Hematopoietic multipotent progenitor cell treated with erythropoietin and hydrocortisone succinate and interleukin-3 and kit ligand, for 17 days (in vitro differentiated cells): ENCODE measurements at places on chromosomes 11 and 22.

GRCh38 chr11:14106303-14107049 lies 144.0 kb downstream of the SPON1 start:
- DNase-seq, result no peak

GRCh38 chr11:121931748-121932352 lies 184.2 kb downstream of the BLID start:
- no peak for DNase-seq

GRCh38 chr22:27918341-27919221 lies 475 bp downstream of the PITPNB start:
- DNase-seq, result peak; percentile 57

GRCh38 chr11:70556884-70557741 lies 158.8 kb downstream of the CTTN start:
- no peak for DNase-seq

DNA sequence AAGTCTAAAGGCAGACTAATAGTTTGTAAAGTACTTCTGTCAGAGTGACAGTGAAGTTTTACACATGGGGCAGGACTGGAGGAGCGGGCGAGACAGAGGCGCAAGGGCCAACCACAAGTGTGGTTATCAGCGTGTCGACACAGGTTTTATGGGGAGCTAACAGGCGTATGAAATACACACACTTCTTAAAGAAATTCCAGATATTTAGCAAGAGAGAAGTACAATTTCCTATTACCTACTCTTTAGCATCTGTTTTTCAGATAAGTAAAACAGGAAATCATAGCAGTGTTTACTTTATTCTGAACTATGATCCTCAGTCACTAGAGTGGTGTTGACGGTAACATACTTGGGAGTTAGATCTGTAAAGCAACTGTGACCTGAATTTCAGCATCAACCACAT lies 22.5 kb downstream of the VSIG10L2 start:
- DNase-seq, result no peak

DNA sequence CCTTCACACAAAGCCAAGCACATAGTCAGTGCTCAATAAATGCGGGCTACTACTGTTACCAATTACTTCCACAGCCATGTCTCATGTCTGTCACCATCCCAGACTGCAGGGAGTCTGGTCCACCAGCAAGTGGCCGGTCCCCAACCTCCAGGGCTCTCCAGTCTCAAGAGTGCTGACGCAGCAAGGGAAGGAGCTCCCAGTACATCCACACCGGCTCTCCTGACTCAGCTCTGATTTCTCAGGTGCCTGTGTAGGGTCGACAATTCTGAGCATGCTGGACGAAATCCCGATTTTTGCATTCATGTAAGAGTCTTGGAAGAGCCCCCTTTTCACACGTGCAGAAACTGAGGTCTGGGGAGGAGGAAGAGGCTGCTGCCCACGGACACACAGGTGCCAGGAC lies 10.3 kb upstream of the NEFH start:
- no peak for DNase-seq

GRCh38 chr11:68905421-68906360 lies 2.0 kb downstream of the IGHMBP2 start:
- no peak for DNase-seq
